ENCODE measurements at places on chromosomes 5 and 9. TPM values are rescaled to one million over a fixed set of nuclear protein-coding genes. Genes with fewer than 3 reads are reported as not detected.

NKD2 gene
- total RNA-seq, result 0.48 TPM

DDX41 gene
- 164 TPM for total RNA-seq

PTRH1 gene
- total RNA-seq, result 35.9 TPM

IFNB1 gene
- not detected for total RNA-seq

FOXD4L3 gene
- not detected for total RNA-seq

SEMA6A gene
- not detected for total RNA-seq

MYORG gene
- total RNA-seq, result 2.4 TPM

TLX3 gene
- not detected for total RNA-seq

MAML1 gene
- 30.4 TPM for total RNA-seq

IFNA13 gene
- total RNA-seq, result not detected
